ENCODE measurements at places on chromosomes 3 and 15.

GRCh38 chr3:47622671-47623461 is 44.2 kb upstream of the CSPG5 start:
- no peak for DNase-seq

DNA sequence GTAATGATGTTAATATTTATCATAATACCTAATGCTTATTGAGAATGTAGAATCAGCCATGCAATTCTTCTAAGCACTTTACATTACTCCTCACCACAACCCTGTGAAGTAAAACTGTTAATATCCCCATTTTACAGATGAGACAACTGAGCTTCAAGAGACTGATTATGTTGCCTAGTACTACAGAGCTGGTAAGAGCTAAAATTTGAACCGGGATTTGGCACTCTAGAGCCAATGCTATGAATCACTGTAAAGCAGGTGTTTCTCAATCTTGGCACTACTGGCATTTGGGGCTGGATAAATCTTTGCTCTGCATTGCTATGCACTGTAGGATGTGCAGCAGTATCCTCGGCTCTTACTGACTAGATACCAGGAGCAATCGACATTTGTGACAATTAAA is 367.7 kb downstream of the MAGI1 start:
- no peak for DNase-seq

DNA sequence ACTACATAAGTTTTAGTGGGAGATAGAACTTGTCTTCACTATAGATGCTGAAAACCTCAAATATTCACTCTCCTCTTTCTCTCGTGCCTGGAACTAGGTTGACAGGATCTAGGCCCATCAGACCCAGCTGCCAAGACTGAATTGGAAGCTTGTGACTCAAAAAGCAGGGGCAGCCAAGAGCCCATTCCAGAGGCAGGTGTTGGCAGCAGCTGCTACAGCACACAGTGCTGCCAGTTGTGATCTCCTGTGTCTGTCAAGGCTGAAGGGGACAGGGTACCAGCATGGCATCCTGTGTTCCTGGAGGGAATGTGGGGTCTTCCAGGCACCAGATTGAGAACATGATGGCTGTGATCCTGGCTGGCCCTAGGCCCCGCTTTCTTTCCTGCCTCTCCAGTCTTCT is 92.5 kb upstream of the MB21D2 start:
- no peak for DNase-seq

- DNase-seq: no peak
These were observed 9.1 kb downstream of the LINS1 start for GRCh38 chr15:100592898-100593297.

GRCh38 chr3:15923640-15924405 is 126.0 kb upstream of the ANKRD28 start:
- DNase-seq: no peak

GRCh38 chr3:69872783-69873378 is 126.7 kb upstream of the SAMMSON start:
- no peak for DNase-seq
